Stimulated activated CD8-positive, alpha-beta memory T cell treated with anti-CD3 and anti-CD28 coated beads, Interleukin-7, amount 100 ng/mL, for 1 hour (primary cell): ENCODE measurements at places on chromosomes 1 and 21.

GRCh38 chr21:39003982-39004633 lies 179.1 kb downstream of the PSMG1 start:
- no peak for DNase-seq

GRCh38 chr1:230349020-230349393 lies 77.1 kb downstream of the PGBD5 start:
- DNase-seq = no peak

DNA sequence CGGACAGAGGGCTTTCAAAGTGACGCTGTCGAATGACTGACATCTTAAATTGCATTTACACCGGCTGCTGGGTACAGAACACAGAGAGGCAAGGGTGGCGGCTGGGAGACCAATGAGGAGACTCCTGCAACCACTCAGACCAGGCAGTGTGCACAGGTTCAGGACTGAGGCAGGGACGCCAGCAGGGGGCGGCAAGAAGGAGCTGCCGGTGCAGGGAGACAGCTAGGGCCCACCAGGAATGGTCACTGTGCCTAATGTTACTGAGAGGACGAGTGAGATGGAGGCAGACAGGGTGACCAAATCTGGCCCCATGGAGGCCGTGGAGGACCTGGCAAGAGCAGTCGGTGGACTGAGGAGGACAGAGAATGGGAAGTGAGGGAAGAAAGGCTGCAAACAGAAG lies 23.5 kb downstream of the GLIS1 start:
- no peak for DNase-seq

DNA sequence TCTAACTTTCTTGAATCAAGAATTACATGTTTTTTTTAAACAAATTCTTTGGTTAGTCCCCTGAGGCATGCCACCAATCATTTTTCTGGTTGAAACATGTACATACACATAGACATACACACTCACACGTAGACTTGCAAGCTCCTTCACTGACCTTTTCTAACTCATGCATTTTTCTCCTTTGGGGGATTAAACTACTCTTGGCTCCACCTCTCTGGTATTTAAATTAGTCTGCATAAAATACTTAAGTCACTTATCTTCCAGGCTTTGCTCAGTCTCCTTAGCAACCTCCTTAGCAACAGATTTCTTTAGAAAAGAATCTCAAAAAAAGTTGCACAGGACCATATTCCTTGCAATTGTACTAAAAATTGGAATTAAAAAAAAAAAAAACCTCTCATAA lies 440.9 kb upstream of the LRRC7 start:
- no peak for DNase-seq

- no peak for DNase-seq
Measured at GRCh38 chr1:208043691-208044181, 132.8 kb upstream of the CD34 start.

- no peak for DNase-seq
Measured at GRCh38 chr1:180301135-180301742, 71.2 kb downstream of the LHX4 start.

GRCh38 chr1:32769524-32770220 lies 47.5 kb downstream of the YARS1 start:
- no peak for DNase-seq

DNA sequence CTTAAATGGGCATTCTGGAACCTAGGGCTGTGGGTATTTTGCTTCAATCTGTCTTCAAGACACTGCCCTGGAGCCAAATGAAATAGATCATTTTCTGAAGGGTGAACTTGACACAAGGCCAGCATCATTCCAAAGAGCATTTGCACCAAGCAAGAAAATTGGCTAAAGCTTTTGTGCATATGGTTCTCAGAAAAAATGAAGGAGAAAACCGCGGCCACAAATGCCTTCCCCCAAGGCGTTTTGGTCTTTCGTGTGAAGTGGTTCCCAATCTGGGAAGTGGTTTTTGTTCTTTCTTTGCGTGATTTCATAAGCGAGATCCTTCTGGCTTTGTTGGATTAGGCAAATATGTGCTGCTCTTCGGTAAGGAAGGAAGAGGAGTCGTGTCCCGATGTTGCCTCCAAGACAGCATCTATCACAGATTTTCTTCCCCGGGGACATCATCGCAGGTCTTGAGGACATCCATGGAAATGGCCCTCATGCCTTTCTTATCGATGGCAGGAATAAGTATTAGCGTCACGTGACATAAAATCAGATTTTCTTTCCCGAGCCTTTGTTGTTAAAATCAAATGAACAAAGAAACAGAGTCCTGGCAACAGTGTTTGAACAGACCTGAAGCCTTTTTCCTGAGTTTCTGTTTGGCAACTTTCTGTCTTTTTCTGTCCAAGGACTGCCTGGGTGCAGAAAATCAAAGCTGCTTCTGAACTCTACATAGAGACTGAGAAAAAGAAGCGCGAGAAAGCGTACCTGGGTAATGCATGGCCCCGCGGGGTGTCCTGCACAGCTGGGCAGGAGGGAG lies 31.0 kb downstream of the ATP5PO start:
- DNase-seq = no peak

DNA sequence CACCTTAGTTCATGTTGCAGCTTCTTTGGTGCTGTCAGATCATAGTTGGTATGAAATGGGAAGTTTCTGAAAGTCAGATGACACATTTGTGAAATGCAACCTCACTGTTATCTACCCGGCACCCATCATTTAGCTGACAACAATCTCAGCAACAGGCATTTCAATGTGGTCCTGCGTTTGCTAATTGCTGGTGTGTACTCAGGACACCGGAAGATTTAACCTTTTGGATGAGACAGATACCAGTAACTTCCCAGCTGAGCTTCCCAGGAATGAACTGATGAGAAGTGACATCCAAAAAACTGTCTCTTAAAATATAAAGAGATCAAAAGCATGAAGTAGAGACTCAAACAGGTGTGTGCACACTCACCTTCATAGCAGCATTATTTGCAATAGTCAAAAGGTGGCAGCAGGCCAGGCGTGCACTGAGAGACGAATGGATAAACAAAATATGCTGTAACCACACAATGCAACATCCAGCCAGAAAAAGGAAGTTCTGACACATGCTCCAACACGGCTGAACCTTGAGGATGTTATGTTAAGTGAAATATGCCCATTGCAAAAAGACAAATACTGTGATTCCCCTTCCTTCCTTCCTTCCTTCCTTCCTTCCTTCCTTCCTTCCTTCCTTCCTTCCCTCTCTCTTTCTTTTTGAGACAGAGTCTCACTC lies 7.9 kb upstream of the CLDN14 start:
- no peak for DNase-seq

DNA sequence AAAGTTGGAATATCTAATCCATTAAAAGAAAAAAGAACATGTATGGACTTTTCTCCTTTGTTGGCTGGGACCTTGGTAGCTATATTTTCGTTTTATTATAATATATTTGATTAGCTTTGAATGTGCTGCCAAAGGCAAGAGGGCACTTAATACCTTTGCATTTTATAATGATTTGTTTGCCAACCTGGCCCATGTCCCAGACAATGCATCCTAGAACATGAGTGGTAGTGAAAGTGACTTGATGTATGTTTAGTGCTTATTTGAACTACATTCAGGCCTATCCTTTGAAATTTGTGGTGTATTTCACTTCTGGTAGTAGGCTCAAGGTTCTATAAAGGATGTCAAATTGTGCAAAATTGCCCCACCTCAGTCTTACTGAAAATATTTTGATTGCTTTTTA lies 25.9 kb downstream of the CACHD1 start:
- DNase-seq = no peak

GRCh38 chr1:54543729-54544496 lies 4.1 kb upstream of the ACOT11 start:
- no peak for DNase-seq

DNA sequence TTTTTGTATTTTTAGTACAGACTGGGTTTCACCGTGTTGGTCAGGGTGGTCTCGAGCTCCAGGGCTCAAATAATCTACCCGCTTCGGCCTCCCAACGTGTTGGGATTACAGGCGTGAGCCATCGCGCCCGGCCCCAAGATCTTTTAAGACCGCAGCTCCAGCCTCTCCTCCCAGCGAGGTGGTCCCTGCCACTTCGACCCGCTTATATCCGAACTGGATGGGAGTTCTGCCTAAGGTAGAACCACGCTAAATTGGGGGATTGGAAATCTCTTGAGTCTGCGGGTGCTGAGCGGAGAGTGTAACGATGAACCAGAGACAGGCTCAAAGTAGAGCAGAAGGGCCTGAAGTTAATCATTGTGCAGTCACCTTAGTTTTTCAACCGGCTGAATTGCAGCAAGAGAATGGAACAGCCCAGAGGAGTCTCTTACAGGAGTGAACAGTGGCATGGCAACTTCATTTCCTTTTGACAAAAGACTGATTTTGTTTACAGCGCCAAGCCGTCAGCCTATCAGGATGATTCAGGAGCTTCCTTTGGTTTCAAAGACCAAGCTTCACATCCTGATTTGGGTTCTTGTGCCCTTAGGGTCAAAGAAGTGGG lies 726 bp upstream of the CYB5R1 start:
- DNase-seq = no peak

DNA sequence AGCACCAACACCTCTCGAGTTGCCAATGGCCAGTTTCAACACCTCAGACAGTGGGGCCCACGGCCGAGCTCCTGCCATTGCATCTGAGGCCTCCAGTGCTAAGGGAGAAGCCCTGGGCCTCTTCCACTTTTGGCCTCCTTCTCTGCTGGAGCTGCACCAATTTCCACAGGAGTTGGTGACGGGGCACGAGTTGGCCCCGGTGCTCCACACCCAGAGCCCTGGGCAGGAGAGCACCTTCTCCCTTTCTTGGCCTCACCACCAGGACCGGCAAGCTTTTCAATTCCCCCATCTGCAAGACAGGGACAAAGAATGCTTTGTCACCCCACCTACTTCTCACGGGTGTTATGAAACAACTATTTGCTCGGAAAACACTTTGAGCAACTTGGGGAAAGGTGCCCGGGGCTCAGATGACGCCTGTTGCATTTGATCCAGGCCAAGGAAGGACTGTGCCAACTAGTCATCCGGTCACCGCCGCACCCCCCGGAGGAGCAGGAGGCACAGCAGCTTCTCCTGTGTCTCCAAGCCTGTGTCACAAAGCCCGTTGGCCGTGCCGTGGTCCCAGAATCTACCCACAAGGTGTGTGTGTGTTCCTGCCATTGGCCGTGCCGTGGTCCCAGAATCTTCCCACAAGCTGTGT lies 55.2 kb downstream of the TOMM20 start:
- no peak for DNase-seq

DNA sequence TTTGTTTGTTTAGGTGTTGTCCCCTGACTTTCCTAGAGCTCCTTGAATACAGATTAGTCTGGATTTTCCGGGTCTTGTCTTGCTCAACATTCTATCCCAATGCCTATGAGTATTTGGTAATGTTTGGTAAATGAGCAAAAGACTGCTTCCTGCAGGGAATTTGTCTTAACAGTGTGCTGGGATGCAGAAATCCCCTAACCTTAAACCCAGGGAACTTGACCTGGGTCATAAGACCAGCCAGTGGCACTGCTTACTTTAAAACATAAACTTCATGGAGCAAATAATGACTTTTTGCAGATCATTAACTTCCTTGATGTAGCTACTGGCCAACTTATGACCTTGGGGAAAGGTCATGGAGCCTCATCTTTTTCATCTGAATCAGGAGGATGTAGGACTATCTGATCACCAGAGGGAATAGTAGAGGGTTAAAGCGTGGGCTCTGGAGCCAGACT lies 27.2 kb downstream of the TCEANC2 start:
- DNase-seq = no peak

DNA sequence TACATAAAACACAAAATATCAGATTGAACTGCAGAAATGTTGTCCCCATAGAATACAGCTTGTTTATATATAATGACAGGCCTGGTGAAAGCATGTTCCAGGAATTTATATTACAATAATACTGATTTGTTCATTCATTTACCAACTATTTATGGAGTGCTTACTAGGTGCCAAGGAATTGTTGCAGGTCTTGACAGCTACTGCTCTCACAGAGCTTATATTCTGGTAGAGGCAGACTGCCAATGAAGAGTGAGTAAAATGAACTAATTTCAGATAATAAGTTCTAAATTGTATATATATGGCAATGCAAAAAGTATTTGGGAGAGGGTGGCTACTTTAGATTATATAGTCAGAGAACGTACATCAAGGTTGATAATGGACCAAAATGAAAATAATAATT lies 152.0 kb downstream of the COQ8A start:
- DNase-seq = no peak

DNA sequence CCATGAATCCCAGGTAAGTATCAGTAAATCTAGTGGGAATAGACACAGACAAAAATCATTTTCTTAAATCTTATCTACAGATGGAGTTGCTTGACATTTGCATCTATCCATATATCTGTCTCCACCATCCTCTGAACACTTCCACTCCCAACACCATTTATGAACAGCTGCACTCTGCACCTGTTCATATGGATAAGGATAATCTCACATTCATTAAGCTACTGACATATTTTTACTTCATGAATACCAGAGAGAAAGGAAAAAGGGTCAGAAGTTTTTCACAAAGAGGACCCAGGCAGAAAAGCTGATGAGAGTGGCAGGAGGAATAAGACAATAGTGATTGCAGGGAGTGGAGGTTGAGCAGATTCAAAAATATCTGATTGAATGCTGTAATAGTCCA lies 222.6 kb downstream of the DNAH14 start:
- no peak for DNase-seq

GRCh38 chr1:112544751-112545150 lies 36.0 kb downstream of the WNT2B start:
- no peak for DNase-seq

- DNase-seq = no peak
Measured at GRCh38 chr1:44246806-44247205, 33.5 kb downstream of the DMAP1 start.

- no peak for DNase-seq
Measured at GRCh38 chr1:170071378-170071777, 3.1 kb downstream of the KIFAP3 start.

- no peak for DNase-seq
Measured at GRCh38 chr1:244751271-244751895, 84.1 kb upstream of the COX20 start.

DNA sequence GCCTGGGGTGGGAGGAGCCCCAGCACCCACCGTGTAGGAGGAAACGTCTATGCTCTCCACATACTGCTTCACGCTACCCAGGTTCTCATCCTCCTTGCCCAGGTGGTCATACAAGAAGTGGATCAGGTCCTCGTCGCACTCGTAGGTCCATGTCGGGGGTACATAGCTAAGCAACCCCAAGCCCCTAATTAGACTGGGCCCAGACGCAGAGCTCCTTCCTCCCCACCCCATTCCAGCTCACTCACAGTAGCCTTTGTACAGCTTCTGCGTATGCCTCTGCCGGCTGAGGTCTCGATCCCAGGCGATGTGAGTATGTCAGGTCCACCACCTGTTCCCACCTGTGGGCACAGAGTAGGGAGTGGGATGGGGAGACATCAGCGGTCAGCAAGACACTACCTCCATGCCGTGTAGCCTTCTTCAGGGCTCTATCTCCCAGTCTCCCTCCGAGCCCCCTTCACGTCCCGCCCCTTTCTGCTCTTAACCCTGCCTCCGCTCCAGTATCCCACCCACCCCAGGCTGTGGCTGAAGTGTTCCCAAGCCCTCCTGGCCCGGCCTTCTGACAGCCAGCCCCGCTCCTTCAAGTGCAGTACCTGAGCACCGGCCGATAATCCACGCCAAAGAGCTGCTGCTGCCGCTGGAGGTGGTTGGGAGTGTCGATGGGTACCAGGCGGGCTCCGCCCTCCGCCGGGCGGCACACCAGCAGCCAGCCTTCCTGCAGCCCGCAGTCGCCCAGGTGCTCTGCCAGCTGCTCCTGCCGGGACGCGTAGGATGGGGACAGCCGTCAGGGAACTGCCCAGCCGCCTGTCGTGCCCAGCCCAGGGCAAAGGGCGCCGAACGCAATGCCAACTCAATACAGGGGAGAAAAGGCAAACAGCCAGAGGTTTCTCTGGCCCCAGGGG lies 919 bp downstream of the HECTD3 start:
- DNase-seq = no peak
